ENCODE measurements at places on chromosomes 6 and 20.

DNA sequence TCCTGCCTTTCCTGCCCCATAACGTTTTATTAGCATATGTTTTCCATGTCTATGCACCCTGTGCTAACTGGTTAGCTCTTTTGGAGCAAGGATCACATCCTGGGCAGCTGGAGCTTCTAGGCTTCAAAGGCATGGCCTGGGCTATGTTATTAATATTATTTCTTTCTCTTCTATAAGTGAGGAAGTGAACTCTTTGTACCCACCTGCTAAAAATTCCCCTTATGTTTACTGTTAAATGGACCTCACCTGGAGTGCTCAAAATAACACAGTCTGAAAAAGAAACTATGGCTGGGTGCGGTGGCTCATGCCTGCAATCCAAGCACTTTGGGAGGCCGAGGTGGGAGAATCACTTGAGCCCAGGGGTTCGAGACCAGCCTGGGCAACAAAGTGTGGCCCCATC, 97.8 kb downstream of the TNFAIP3 start:
- no peak for DNase-seq

DNA sequence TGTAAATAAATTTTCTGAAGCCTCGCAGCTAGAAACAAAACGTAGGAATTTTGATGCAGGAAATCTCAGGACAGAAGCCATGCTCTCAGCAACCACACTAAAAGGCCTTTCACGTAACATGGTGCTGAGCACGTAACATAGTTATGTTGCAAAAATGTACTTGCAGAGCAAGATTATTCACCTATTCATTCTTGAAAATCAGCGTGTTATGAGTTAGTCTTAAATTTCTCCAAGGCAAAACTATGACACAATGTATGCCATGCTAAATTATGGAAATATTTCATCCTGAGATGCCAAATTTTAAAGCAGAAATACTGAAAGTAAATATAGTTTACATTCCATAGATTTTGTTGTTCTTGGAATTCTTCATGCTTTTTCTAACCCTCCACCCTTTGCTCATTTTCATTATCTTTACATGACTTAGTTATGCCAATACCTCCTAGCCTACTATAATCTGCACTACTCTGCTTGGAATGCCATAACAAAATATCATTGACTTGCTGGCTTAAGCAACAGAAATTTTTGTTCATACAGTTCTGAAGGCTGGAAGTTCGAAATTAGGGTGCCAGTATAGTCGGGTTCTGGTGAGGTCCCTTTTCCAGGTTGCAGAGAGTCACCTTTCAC, 179.8 kb upstream of the BMP5 start:
- DNase-seq: no peak

DNA sequence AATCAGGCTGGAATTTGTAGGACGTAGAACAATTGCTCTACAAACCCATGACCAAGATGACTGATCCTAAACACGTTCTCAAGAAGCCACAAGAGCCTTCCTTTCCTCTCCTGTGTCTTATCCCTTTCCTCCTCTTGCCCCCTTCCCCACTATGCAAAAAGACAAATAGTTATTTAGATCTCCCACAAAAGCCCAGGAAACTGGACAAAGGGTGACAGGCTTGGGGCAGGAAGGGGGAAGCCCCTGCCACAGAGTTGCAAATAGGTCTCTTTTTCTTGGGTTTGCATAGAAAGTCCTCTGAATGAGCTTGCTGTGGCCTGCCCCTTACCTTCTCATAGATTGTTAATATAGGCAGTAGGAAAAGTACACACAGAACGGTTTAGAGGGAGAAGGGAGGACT, 377.1 kb upstream of the BTBD3 start:
- DNase-seq: no peak

GRCh38 chr6:130615816-130616215, 211.4 kb upstream of the SMLR1 start:
- no peak for DNase-seq

DNA sequence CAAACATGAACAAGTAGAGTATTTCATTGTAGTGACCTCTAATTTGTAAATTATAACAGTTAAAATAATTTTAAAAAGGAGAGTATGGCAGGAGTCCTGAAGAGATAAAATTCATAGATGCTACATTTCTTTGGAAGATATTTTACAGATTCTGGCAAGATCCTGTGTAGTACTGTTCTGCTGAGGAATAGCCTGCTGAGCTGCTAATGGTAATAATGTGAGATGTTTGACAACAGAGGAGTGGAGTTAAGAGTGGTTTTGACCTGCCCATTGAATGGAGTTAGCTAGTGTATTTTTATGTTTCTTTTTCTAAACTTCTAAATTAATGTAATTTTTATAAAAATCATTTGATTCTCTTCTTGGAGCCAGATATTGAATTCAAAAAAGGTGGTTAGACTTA, 11.8 kb downstream of the CLVS2 start:
- no peak for DNase-seq

DNA sequence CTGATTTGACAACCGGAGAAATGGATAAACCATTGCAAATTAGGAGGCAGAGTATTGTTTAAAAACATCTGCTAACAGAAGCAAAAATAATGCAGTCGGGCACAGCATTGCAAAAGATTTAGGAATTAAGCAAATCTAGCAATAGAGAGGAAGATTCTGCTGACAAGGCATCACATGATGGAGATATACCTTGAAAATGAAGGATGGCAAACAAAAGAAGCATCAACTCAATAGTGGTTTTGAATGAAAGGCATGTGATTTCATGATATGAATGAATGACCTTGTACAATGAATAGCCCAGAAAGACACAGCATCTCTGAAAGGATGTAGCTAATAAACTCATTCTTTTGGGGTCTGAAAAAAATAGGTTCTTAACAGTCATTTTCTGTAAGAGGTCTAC, 8.6 kb upstream of the RBM39 start:
- DNase-seq: no peak

- DNase-seq: no peak
Measured at GRCh38 chr20:49503176-49503575, 20.7 kb upstream of the KCNB1 start.

- DNase-seq: no peak
Measured at GRCh38 chr6:14281811-14282660, 164.5 kb downstream of the CD83 start.

GRCh38 chr20:62726716-62727583, 18.3 kb downstream of the NTSR1 start:
- DNase-seq: no peak

GRCh38 chr20:64238115-64238825, 17.3 kb upstream of the PCMTD2 start:
- no peak for DNase-seq

GRCh38 chr6:158636778-158637177, 7.8 kb downstream of the DYNLT1 start:
- DNase-seq: no peak

GRCh38 chr6:17450832-17451231, 57.4 kb downstream of the CAP2 start:
- no peak for DNase-seq

GRCh38 chr6:150702675-150703074, 103.0 kb downstream of the PLEKHG1 start:
- no peak for DNase-seq

GRCh38 chr20:36434383-36434782, 106.9 kb upstream of the MYL9 start:
- no peak for DNase-seq

DNA sequence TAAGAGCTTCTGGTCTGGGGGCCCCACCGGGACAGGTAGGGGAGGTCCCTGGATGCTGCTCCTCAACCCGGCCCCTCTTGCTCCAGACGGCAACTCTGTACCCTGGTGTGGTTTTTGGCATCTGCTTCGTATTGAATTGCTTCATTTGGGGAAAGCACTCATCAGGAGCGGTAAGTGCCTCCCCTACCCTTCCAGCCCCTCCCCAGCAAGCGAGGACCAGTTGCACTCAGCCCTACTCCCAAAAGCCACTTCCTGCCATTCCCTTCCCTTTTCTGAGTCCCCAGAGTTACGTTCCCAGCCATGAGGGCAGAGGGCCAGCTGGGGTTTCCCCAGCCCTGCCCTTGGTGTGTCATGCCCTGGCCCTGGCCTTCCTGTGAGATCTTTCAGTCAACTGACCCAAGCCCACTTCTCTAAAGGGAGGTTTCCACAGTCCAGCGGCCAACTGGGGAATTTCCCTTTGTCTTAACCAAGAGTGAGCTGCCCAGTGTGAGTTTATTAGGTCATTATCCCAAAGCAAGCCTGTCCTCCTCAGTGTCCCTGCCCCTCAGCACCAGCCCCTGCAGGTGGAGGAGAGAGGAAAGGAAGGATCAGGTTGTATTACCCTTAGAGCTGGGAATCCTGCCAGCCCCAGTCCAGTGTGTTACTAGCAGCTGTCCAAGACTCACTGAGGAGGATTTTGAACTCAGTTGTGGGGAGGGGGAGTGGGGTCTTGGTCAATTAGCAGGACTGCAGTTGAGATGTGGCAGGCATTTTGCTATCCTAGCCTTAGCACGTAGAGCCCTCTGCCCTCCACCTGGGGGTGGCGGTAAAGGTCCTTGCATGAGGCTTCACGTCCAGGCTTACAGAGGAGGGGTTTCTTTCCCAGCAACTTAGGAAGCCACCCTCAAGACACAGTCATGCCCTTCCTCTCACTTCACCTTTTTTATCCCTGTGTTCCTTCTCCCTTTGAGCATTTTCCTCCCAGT, 45.8 kb downstream of the TM9SF4 start:
- no peak for DNase-seq

GRCh38 chr20:47557218-47557617, 55.5 kb downstream of the NCOA3 start:
- no peak for DNase-seq

- no peak for DNase-seq
Measured at GRCh38 chr20:62241506-62241905, 3.2 kb downstream of the OSBPL2 start.

DNA sequence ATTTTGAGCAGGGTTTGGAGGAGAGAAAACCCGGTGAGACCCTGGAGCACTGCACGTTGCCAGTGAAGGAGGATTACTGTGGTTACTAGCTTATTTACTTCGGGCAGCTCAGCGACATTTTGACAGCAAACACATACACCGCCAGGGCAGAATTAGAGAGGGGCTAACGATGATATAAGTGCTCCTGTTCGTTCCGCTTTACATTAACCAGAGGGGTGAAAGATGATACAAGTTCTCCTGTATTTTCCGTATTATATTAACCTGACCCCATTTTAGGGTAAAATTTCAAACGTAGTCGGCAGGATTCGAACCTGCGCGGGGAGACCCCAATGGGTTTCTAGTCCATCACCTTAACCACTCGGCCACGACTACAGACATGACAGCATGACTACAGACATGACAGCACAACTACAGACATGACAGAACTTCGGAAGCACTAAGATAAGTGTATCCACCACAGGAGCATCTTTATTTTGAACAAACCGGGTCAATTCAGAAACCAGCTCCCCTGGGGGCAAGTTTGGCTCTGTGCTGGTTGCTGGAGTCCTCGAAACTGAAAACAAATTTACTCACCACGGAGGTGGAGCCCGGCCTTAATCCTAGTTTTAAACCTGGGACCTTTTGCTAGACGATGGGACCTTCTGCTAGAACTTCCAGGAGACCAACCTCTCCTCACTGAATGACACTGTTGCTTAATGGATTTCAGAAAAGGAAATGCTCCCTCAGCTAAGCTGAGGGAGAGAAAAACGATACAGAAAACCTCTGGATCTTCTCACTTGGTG, 80.4 kb upstream of the ZNF184 start:
- peak; percentile 43 for DNase-seq

GRCh38 chr20:12159261-12159660, 241.6 kb downstream of the BTBD3 start:
- DNase-seq: no peak

- DNase-seq: no peak
Measured at GRCh38 chr6:156308604-156309003, 468.6 kb upstream of the ARID1B start.

DNA sequence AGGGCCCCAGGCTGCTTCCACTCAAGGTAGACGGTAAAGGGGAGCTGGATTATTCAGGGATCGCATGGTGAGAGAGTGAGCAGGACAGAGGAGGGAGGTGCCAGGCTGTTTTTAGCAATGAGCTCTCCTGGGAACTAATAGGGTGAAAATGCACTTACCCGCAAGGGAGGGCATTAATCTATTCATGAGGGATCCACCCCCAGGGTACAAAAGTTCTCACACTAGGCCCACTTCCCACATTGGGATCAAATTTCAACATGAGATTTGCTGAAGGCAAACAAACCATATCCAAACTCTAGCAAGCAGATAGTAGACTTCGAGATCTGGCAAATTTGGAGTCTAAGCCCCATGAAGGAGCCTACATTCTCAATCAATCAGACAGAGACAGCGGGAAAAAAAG, 408.6 kb downstream of the RNF144B start:
- DNase-seq: no peak

GRCh38 chr6:162478192-162478671, 249.3 kb downstream of the PRKN start:
- no peak for DNase-seq

- DNase-seq: no peak
Measured at GRCh38 chr6:132190097-132190814, 211.0 kb downstream of the MOXD1 start.

- no peak for DNase-seq
Measured at GRCh38 chr6:157982563-157983405, 1.1 kb downstream of the SYNJ2 start.

DNA sequence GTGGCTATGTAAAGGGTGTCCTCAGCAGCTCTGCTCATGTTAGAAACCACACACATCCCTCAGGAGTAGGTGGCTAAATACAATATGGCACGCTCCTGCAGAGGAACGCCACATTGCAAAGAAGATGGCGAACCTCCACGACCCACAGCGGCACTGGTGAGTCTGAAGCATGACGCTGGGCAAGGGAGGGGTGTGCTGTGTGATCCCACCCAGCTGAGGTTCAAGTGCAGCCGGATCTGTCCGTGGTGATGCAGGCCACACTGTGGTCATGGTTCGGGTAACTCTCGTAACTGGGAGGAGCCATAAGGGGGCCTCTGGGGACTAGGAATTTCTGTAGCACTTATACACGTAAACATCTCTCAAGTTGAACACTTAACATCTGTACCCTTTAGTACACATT, 23.4 kb upstream of the APMAP start:
- DNase-seq: no peak

DNA sequence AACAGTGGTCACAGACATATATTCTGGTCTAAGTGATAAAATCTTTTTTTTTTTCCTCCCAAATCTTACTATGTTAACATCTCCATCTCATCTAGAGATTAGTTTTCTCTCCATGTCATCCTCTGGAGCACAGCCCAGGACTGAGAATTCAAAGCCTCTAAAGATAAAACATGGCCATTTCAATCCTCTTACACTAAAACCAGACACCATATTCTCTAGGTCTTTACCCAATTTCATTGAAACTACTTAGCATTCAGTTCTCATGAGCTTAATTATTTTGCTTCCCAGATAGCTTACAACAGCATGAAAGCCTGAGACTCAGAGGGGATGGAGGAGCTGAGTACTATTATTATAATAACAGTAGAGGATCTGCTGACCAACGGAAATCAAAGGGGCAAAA, 92.7 kb downstream of the FARS2 start:
- DNase-seq: no peak

GRCh38 chr20:4073852-4074741, 58.7 kb upstream of the RNF24 start:
- no peak for DNase-seq

DNA sequence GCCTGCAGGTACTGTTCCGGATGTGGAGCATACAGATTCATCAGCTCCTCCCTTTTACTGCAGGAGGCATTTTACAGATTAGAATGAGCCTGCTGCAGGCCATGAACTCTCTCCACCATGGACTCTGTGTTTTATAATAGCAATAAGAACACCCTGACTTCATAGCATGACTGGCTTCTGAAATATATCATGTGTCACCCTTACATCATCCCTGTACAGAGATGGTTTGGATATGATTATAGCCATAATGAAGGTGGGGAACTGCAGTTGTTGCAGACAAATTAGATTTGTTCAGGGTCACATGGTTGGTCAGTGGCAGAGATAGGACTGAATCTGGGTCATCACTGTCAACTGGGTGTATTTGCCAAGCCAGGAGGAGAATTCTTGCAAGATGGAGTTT, 100.7 kb downstream of the FOXO3 start:
- DNase-seq: no peak
